IMR-90 (cell line): ENCODE measurements at places on chromosomes 11 and 22. TPM values are rescaled to one million over a fixed set of nuclear protein-coding genes. Genes with fewer than 3 reads are reported as not detected.

DNA sequence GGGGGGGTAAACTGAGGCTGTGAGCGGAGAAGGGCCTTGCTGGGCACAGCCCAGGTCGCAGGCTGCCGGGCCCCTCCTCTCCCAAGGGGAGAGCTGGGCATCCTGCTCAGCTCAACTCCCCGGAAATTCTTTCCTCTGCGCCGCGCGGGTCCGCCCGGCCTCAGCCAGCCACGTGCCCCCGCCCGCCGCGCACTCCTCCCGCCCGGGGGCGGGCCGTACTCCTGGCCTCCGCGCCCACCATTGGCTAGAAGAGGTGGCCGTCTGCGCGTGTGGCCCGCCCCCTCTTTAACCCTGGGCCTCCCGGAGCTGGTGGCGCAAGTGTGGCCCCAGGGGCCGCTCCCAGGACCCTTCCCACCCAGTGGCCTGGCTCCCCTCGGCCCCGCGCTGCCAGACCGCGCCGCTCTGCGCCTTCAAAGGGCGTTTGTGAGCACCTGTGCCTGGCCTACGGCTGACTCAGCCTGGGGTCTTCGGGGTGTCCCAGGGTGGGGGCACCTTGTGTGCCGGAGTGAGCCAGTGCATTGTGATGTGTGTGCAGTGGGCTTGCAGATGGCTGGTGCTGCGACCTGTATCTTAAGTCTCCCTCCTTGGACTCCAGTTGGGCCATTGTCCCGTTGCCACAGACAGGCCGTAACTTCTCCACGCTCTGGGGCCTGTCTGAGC lies 2.0 kb downstream of the MRGPRF start:
- DNase-seq, result peak; percentile 77

DNA sequence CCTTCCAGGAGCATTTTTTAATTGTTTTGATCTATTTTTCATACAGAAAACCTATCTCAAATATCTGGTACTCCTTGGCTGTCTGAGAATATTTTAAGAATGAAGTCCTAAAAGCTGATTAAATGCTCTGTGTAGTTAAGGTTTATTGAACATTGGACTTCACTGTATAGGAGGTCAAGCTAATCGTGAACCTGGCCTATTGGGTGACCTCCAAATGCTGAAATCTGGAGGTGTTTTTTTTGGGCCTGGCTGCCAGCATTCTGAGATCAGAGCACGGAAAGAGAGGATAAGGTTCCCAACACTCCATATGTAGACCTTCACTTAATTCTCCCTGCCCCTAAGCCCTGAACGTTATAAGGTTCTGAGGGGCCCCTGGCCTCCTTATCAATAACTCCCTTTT lies 8.3 kb downstream of the IL17RA start:
- DNase-seq, result no peak

The SCT gene
- not detected in 2 replicates for total RNA-seq

The BIK gene
- 0.18 and 0.28 TPM in 2 replicates for total RNA-seq

The OSM gene
- not detected in 2 replicates for total RNA-seq

The ZNF280B gene
- total RNA-seq, result 1.4 and 1.9 TPM in 2 replicates
